Nucleus accumbens (tissue), 56 donors: ENCODE measurements at places on chromosomes 3 and 15.

- DNase-seq, result no peak
These were observed 899.8 kb downstream of the MCTP2 start for GRCh38 chr15:95131131-95131556.

- DNase-seq, result no peak
These were observed 15.1 kb downstream of the U2SURP start for GRCh38 chr3:143016321-143016972.

DNA sequence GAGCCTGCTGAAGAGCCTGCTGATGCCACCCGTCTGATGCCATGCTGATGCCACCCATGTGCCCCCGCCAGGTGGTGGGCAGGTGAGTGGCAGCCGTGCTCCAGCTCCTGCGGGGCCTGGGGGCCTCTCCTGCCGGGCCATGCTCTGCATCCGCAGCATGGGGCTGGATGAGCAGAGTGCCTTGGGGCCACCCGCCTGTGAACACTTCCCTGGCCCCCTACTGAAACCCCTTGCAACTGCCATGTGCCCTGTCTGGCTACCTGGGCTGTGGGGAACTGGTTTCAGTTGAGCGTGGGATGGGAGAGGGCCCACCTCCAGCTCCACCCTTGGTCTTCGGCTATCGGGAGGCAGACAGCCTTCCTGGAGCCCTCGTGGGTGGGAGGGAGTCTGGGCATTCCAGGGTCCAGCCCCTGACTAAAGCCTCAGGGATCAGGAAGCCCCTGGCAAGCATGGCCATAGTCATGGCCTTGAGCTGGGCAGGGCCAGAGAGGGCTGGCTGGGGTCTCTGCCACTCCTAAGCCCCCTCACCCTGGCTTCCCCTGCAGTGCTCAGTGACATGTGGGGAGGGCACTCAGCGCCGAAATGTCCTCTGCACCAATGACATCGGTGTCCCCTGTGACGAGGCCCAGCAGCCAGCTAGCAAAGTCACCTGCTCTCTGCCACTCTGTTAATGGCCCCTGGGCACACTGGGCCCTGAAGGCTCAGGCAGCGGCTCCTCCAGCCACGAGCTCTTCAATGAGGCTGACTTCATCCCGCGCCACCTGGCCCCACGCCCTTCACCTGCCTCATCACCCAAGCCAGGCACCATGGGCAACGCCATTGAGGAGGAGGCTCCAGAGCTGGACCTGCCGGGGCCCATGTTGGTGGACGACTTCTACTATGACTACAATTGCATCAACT lies 92.2 kb downstream of the TBC1D2B start:
- no peak for DNase-seq

GRCh38 chr3:176951144-176951543 lies 246.1 kb downstream of the TBL1XR1 start:
- DNase-seq, result no peak

GRCh38 chr3:106401666-106402490 lies 533.1 kb upstream of the CBLB start:
- no peak for DNase-seq

GRCh38 chr3:188595890-188596376 lies 442.0 kb downstream of the LPP start:
- DNase-seq, result no peak

DNA sequence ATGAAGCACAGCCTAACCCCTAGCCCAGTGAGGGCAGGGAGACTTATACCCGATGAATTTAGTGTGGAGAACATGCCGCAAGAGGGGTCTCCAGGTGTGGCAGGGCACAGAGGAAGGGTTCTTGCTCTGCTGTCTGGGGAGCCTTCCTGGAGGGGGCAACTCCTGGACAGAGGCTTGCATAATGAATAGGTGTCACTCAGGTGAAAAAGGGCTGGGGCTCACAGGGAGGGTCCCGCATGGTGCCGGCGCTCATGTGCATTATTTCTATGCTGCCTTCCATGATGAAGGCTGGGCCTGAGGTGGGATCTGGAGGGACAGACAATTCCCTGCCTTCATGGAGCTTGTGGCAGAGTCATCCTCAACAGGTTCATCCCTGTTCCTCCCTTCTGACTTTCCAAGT lies 51.5 kb downstream of the ITGA11 start:
- DNase-seq, result no peak

DNA sequence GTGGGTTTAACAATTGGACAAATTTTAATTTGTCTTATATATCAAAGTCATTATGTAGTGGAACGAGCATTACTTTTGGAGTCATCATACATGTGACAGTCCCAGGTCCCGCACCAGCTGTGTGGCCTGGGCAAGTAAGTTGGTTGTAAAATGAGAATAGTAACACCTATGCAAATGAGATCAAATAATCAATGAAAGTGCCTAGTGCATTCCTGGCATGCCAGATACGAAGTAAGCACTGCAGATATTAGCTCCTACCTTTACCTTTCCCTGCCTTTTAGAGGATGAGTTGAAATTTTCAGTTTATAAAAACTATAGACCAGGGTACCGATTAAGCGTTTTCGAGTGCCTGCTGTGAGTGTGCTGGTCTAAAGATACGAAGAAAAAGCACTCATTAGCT lies 134.1 kb downstream of the LRIG1 start:
- no peak for DNase-seq

DNA sequence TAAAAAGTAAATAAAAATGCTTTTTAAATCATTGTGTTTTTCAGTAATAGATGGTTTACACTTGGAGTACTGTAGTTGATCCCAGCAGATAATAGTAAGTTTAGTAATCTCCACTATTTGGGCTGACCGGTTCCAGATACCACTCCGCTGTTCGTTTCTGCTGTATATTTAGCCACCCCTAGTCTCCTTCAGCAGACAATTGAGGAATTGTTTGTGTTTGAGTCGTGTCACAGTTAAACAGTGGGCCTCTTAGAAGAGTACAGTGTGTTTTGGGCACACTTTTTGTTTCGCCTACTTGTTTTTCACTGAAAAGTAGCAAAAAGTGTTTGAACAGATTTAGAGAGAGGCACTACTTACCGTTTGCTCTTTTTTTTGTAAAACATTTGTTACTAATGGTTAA lies 33.2 kb downstream of the PAK2 start:
- DNase-seq, result no peak

- no peak for DNase-seq
These were observed 108.7 kb downstream of the SLMAP start for GRCh38 chr3:57864853-57865252.

DNA sequence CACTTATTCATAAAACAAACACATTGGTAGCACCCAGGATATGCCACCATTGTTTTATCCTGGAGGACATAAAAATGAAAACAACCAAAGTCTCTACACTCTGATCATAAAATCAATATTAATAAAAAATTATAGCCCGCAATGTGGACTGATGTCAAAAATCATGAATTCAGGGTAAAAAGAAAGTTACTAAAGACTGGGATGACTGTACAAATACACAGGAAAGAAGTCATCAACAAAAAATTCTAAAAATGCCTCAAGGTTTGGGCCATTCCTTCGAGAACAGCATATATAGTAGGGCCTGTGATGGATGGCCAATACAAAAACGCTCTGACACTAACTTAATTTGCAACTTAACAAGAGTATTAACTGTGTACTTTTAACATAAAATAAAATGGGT lies 76.8 kb downstream of the THBS1 start:
- no peak for DNase-seq

GRCh38 chr3:81816473-81817250 lies 55.2 kb upstream of the GBE1 start:
- DNase-seq, result no peak

DNA sequence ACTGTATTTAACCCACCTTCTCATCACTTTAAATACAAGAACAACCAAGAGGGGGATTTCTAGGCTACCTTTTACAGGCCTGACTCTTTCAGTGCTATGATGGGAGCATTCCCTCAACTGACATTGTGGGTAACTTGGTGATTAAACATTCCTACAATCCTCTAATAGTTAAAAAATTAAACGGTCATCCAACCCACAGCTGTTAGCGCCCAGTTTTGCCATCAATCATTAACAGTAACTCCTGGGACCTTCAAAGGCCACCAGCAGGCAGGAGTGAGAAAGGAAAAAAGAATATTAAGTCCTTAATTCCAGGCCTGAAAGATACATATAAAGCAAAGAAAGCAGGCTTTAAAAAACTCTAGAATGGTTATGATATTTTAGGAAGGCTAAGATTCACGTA lies 512.1 kb downstream of the MAGI1 start:
- no peak for DNase-seq

GRCh38 chr3:47128137-47128536 lies 35.8 kb downstream of the SETD2 start:
- DNase-seq, result no peak

DNA sequence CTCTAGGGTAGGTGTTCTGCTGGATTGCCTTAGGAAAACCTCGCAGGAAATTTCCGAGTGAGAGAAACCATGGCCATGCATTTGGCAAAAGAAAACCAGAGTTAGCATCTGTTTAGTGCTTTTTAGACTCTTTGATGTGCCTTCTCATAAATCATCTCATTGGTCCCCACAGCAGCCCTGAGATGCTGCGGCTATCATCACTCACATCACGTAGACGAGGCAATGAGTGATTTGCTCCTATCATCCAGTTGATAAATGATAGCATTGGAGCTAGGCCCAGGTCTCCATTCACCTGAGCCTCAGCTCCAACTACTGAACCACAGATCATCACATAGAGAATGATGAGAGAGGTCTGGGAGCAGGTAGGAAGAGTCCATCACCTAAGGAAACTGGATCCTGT lies 111.1 kb downstream of the PDCD6IP start:
- DNase-seq, result no peak

- DNase-seq, result no peak
These were observed 31.5 kb downstream of the NLGN1 start for GRCh38 chr3:173429076-173429475.

DNA sequence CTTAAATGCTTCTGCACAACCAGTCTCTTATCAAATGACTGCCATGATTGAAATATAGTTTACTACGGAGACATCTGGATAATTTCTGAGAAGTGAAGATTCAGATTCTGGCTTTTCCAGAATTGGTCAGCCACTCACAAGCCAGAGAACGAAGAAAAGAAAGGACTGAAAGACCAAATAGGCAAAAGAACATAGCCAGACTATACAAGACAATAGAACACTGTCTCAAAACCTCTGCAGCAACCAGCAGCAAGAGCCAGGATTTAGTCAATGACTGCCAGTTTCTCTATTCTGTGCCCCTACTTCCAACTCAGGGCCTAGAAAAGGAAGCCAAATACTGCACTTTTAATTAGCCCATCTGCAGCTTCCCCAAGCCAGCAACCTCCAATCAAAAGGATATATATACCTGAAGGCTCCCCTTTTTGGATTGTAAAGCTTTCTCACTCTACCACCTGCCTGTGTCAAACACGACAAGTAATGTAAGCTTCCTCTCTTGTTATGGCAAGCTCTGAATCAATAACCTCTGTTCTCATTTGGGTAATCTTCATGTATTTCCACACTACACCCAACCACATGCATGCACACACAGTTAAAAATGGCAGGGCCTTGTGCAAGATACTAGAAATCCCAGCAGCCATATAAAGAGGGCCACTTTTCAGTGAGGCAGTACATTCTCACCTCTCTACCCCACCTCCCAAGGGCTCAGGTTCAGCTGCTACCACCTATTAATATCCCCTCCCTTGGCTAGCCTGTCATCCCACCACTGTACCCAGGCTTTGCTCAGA lies 97.1 kb downstream of the ERC2 start:
- DNase-seq, result no peak

DNA sequence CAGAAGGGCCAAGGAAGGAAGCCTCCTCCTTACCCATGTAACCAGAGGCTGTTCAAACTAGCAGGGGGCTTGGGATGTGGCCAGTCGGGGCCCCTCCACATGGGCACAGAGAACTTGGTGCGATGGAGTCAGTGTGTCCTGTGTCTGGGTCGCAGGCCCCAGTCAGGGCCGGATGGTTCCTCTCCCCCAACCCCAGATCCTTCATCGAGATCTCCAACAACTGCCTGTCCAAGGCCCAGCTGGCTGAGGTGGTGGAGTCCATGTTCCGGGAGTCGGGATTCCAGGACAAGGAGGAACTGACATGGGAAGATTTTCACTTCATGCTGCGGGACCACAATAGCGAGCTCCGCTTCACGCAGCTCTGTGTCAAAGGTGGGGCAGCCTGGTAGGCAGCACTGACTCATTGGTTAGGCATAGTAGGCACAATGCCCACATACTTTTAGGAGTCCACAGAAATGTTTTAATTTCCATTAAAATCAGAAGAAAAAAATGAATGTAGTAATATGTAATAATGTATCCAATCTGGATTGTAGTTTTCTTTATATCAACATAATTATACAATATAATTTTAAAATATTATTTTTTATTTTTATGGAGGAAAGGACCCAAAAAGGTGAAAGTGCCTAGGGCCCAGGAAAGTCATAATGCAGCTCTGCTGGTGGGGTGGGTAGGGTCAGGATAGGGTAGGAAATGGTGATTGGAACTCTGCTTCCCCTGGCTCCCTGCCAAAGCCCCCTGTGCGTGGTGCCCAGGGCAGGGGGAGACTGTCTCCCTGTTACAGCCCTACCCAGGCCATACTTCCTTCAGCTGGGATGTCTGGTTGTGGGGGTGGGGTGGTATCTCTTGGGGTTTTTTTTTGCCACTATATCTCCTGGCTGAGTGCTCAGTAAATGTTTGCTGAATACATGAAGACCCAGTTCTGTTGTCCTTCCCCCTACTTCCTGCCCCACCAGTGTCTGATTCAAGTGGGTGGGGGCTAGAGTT lies 18.6 kb downstream of the DUOX1 start:
- no peak for DNase-seq

DNA sequence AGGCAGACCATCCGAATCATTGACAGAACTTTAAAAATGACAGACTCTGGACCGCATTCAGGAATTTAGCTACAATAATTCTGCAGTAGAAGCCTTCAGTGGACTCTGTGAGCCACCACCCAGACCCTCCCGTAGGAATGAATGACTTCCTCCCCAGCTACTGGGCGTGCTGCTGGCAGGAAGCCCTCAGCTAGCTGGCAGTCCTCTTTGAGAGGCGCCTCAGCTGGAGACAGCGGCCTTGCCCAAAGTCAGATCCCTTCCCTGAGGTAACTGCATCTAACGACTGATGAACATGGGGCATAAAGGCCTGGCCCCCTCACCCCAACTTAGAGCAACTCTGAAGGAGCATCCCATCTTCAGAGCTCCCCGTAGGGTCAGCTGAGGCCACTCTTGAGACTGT lies 25.8 kb downstream of the CRABP1 start:
- DNase-seq, result no peak

GRCh38 chr3:67416703-67417102 lies 237.7 kb downstream of the SUCLG2 start:
- no peak for DNase-seq

GRCh38 chr15:29832709-29833108 lies 10.4 kb upstream of the TJP1 start:
- DNase-seq, result no peak

- no peak for DNase-seq
These were observed 1233.1 kb upstream of the ALCAM start for GRCh38 chr3:104133630-104134029.

- no peak for DNase-seq
These were observed 26.9 kb downstream of the PRKAR2A start for GRCh38 chr3:48820612-48821324.

GRCh38 chr3:155185631-155186071 lies 105.5 kb downstream of the MME start:
- no peak for DNase-seq
